ENCODE measurements at places on chromosomes 6 and 20.

GRCh38 chr20:44683263-44684046 is 31.7 kb upstream of the CCN5 start:
- DNase-seq = no peak

GRCh38 chr6:121430514-121431460 is 4.7 kb upstream of the GJA1 start:
- no peak for DNase-seq

GRCh38 chr20:20410678-20411077 is 42.8 kb downstream of the INSM1 start:
- DNase-seq = no peak

GRCh38 chr20:49892260-49892659 is 23.1 kb downstream of the SPATA2 start:
- DNase-seq = no peak

GRCh38 chr20:1467355-1468116 is 887 bp upstream of the NSFL1C start:
- no peak for DNase-seq

DNA sequence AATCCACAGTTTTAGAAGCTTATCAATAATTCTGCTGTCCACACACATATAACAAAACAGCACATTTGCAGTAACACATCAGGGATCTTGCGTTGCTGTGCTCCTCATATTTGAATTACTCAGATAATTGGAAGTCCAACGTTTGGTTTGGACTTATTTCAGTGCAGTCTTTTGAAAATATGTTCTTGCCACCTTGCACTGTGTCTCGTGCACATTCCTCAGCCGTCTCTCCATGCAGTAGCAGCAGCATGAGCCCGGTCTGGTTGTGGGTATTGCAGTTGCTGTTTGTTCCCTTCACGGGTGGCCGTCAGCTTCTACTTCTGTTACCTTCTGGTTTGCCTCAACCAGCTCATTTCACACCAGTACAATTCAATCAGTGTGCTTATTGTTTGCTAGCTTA is 215.5 kb downstream of the SLC24A3 start:
- no peak for DNase-seq

DNA sequence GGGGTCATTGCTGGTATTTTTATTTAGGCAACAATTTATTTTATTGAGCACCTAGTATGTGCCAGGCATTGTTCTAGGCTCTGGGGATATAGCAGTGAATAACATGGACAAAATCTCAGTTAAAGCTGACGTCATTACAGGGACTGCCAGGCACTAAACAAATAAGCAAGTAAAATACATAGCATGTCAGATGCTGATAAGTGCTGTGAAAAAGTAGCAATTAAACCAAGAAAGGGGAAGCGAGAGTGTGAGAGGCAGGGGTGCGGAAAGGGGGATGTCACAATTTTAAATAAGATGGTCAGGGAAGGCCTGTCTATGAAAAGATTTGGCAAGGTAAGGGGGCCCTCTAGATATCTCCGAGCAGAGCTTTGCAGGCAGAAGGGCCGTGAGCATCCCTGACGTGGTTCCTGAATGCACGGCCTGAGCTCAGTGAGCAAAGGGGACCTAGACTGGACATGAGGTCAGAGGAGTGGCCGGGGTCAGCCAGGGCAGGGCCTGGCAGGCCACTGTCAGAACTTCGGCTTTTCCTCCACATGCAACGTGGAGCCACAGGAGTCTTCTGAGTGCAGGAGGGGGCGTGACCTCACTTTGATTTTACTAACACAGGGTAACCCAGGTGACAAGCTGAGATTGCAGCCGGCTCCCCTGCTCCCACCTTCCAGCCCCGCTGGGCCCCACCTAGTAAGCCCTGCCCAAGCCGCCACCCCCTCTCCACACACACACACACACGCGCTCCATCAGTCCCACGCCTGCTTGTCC is 24.2 kb upstream of the SIRPA start:
- DNase-seq = no peak

DNA sequence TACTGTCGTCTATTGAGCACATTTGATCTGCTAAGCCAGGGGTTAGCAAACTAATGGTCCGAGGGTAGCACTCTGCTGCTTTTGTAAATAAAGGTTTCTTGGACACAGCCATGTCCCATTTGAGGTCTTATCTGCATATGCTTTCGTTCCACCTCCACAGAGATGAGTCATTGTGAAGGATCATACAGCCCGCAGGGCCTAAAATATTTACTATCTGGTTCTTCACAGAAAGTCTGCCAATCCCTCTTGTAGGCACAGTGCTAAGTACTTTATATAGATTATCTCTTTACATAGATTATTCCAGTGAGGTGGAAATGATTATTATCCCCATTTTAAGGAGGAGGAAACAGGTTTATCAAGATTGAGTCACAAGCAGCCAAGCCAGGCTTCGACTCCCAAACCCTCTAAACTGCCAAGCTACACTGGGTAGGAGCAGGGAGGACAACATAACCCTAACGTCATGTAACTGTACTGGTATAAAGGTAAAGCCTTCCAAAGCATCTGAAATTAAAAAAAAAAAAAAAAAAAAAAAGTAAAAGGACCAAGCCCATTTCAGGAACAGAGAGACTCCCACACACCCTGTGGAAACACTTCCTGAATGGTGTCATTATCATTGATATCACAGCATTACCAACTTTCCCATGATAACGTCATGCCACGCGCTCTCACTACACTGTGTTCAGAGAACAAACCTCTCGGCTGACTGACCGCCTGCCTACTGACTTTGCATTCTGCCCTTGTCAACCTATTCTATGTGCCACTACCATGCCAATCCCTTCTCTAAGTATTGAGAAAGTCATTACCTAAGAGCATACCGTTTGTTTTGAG is 101.0 kb downstream of the KIF16B start:
- no peak for DNase-seq

- DNase-seq = no peak
Observed at GRCh38 chr20:63129991-63130657, 85.8 kb downstream of the YTHDF1 start.

- no peak for DNase-seq
Observed at GRCh38 chr20:24838546-24839535, 110.2 kb upstream of the CST7 start.

DNA sequence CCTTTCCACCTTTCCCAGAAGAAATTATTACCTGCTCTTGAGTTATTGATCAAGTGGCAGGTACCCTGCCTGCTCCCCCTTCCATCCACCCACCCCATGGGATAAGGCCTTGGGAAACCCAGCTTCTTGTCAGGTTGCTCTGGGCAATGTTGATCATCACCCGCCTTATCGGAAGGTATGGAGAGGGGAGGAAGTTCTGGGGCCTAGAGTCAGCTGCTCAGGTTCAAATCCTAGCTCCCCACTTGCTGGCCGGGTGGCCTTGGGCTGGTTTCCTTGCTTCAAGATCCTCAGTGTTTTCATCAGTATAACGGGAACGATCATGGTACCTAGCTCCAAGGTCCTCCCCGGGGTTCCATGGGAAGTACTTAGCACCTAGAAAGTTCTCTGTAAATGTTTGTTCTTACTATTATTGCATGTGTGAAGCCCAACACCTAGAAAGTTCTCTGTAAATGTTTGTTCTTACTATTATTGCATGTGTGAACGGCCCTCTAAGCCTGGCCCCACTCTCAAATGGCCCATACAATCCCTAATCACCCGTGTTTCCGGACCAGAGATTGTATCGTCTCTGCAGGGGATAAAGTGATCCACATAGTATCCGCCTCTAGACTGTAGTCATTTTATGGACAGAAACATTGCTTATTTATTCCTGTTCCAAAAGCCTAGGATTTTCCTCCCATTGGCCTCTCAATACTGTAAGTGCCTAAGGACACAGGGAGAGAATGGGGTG is 1.1 kb upstream of the PREX1 start:
- DNase-seq = no peak

GRCh38 chr6:138103871-138104270 is 3.3 kb downstream of the PERP start:
- DNase-seq = no peak

GRCh38 chr6:16985513-16986284 is 116.2 kb upstream of the STMND1 start:
- no peak for DNase-seq

DNA sequence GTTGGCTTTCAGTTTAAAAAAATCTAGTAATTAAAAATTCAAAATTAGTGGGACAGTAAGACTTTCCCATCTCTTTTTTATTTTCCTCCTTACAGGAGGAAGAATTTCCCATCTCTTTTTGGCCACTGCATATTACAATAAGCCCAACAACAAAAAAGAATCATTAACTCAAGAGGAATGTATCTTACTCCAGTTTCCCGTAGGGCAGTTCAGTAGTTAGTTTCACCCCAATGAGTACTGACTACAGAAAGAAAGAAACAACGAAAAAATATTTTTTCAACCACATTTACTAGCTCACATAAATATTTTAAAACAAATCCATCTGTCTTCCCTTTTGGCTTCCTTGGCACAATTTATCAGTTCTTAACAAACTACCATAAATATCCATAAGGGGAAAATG is 14.9 kb upstream of the BLOC1S5 start:
- no peak for DNase-seq

DNA sequence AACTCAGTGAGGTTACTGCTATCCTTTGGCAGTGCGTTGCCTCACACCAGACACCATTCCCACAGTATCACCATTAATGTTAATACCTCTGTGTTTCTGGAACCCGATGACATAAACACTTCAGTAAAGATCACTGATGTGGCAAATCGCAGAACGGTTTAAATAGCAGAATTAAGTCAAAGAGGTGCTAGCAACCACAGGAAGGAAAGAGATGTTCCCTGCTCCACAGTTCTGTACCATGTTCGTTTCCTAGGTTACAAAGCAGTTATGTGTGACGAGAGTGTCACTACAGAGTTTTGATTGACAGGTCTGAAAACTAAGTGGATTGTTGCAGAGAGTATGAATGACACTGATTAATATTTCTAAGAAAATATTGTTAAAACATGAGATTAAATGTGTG is 272.3 kb downstream of the KHDRBS2 start:
- DNase-seq = no peak

- no peak for DNase-seq
Observed at GRCh38 chr6:157251586-157252247, 71.6 kb downstream of the TMEM242 start.

DNA sequence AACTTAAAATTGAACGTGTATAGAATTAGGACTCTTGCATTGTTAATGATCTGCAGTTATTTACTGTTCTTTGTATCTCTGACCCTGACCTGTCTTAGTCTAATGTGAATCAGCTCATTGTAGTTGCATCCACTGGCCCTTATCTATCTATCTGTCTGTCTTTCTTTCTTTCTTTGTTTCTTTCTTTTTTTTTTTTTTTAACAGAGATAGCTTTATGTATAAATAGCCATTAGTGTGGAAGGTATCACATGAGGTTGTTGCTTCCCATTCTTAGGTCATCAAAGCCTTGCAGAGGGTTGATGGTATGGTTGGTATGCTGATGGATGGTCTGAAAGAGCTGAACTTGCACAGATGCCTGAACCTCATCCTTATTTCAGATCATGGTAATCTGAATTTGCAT is 59.9 kb downstream of the ENPP1 start:
- no peak for DNase-seq

DNA sequence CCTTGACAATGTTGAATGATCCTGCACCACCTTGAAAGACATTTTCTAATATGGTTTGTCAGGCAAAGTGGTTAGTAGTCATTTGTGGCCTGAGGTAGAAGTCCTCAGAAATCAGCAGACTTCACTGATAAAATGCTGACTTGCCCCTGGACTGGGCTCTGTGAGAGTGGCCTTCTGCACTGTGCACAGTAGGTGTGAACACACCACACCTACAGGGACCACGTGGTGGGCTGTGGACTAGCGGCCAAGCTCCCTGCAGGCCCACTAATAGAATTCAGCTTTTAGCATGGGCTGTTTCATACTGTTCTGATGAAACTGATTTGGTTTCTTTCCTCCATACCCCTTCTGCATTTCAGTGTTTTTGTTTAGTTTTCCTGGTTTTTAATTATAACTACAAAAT is 7.3 kb downstream of the BPHL start:
- no peak for DNase-seq

GRCh38 chr6:133632906-133633305 is 256.0 kb upstream of the TCF21 start:
- no peak for DNase-seq

DNA sequence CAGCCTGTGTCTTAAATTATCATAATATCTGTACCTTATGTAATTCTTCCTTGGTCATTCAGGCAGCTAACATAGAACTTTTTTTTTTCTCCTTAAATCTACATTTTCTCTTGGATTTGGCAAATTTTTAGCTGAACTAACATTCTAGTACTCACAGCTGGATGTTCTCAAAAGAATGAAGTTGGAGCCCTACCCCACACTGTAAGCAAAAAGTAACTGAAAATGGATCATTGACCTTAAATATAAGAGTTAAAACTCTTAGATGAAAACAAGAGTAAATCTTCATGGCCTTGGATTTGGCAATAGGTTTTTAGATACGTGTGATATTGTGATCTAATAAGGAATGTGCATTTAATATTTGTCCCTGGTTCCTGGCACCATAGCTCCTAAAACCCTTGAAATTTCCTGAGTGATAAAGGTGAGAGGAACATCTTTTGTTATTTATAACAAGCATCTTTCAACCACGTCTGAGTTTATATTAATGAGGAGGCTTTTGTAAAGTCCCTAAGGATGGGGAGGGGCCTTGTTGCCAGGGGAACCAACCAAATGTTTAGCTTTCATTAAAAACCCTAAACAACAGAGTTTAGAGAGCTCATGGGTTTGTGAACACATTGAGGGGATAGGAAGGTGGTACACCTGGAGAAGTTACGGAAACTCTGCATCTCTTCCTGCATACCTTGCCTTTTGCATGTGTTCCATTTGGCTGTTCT is 106.1 kb upstream of the ADGRF4 start:
- no peak for DNase-seq

DNA sequence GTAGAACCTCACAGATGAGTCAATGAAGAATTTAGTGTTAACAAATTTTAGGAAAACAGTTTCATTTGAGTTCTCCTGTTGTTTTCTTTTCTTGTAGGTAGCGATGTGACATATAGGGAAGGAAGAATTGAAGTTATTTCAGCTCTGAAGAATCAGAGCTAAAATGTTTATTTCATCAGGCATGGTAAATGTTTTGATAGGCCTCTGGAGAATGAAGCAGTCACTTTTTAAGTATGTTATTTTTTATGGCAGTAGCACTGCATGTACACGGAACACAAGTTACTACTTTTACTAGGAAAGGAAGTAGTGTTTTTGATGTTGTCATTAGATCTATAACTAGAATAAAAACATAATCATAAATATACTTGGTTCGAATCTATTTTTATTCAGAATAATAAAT is 1357.3 kb upstream of the CITED2 start:
- no peak for DNase-seq

DNA sequence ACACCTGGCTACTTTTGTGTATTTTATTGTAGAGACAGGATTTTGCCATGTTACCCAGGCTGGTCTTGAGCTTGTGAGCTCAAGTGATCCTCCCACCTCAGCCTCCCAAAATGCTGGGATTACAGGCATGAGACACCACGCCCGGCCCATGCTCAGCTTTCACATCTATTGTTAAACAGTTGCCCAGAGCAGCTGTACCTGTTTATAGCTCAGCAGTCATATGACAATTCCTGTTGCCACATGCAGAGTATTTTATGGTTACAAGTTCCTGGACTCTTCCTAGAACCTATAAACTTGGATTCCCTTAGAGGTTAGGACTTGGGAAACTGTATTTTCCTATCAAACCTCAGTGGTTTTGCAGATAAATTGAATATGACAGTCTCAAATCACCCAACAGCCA is 188.3 kb upstream of the KCNG1 start:
- no peak for DNase-seq
